ENCODE measurements at places on chromosomes 13 and 19. TPM values are rescaled to one million over a fixed set of nuclear protein-coding genes. Genes with fewer than 3 reads are reported as not detected.

Gene CDX2
- total RNA-seq = 12.5 TPM

Gene LATS2
- total RNA-seq = 18.8 TPM

Gene IGSF23
- total RNA-seq = not detected

DNA sequence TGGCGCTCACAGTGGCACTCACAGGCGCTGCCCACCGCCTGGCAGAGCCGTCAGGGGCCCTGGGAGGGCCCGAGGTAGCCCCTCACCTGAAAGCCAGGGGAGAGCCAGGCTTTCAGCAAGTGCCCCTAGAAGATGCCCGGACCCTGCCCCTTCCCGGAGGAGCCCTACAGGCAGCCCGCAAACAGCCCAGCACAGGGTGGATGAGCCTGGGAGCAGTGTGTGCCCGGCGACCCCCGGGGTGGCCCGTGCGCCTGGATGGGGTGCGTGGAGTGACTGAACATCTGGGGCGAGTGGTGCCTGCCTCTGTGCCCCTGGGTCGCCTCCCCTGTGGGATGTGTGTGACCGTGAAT lies 1.4 kb downstream of the CRLF1 start:
- no peaks in the 10 kb centered on the region for H3K36me3 ChIP-seq
- H3K27ac ChIP-seq = no peak overlapping the region
- peaks cover 19% of the 10 kb centered on the region for H3K4me1 ChIP-seq

DNA sequence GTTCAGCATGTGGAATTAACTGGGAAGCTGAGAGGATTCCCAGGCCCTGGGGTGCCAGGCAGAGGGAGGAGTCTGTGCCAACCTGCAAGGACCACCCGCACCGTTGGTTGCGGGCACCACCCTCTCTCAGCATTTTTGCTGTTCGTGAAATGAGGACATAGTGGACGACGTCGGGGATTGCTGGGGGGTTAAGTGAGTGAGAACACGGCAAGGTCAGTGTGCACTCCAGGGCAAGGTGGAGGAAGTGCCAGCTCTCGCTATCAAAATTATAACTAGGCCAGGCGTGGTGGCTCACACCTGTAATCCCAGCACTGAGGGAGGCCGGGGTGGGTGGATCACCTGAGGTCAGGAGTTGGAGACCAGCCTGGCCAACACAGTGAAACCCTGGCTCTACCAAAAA lies 2.2 kb downstream of the FXYD3 start:
- DNase-seq = no peak
- H3K27ac ChIP-seq = no peak overlapping the region
- no peaks in the 10 kb centered on the region for H3K36me3 ChIP-seq

- no peak for DNase-seq
- H3K27ac ChIP-seq = no peak within 1 kb of the TSS
- H3K27me3 ChIP-seq = peaks cover 13% of the 10 kb centered on the region
- H3K36me3 ChIP-seq = no peaks in the 10 kb centered on the region
- no peaks in the 10 kb centered on the region for H3K4me1 ChIP-seq
- no peak within 1 kb of the TSS for H3K4me3 ChIP-seq
Observed at GRCh38 chr19:7746903-7747884, at the start of gene CD209. Gene CD209 (minus strand): TSS chr19:7747534. CDS start chr19:7747511, 23 bp downstream.

GRCh38 chr19:50628146-50628545 lies 11.5 kb downstream of the SYT3 start:
- H3K27me3 ChIP-seq = no peaks in the 10 kb centered on the region
- no peaks in the 10 kb centered on the region for H3K36me3 ChIP-seq
- no peak overlapping the region for H3K4me3 ChIP-seq
- DNase-seq = no peak
- no peak overlapping the region for H3K27ac ChIP-seq
- no peaks in the 10 kb centered on the region for H3K4me1 ChIP-seq

DNA sequence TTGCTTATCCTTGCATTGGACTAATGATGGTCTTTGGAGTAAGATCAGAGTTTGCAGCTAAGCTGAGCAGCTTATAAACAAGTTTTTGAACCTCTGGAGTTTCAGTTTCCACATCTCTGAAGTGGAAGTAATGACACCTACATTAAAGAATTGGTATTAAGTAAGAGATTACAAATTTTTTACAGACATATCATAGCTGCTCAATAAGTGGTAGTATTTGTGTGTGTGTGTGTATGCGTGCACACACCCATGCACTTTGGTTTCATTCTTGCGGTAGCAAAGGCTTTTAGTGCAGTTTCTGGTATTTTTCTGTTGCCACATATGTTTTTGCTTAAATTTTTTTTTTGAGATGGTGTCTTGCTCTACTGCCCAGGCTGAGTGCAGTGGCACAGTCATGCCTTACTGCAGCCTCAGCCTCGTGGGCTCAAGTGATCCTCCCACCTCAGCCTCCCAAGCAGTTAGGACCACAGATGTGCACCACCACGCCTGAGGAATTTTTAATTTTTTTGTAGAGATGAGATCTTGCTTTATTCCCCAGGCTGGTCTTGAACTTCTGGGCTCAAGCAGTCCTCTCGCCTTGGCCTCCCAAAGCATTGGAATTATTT lies 4.5 kb downstream of the NAA16 start:
- DNase-seq = no peak
- H3K4me1 ChIP-seq = peaks cover 7% of the 10 kb centered on the region
- no peaks in the 10 kb centered on the region for H3K27me3 ChIP-seq
- no peak overlapping the region for H3K27ac ChIP-seq
- no peak overlapping the region for H3K4me3 ChIP-seq

DNA sequence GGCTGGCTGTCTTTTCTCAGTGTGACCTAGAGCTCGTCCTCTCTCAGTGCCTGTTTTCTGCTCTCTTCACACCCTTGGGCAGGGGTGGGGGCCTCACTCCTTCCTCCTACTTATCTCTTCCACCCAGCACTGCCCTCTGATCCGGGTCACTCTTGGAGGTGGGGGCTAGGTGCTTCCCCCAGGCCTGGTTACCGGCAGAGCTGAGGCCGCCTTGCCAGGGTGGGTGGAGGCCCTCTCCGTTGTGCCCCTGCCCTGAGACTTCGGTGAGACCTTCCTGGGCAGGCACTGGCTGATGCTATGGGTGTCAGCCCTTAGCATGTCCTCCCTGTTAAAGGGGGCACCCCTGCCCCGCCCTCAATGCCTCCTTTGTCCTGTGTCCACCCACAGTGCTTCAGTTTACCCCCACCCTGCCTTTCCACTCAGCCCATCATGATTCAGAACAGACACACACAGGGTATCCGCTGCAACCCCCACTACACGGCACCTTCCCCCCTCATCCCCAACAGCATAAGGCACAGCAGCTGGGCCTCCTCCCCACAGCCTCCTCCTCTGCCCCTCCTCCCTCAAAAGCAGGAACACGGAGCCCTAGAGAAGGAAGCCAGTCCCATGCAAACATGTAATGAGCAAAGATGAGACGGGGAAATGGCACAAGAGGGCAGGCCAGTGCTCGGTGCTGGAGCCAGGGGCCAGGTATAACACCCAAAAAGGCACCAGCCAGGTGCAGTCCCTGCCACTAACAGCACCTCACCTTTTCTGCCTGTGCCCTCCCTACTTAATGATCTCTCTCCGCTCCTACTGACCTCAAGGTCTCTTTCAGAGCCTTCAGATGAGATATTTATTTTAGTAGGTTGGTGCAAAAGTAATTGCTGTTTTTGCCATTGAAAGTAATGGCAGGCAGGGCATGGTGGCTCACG lies 9.8 kb downstream of the ZGLP1 start:
- H3K4me3 ChIP-seq = no peak overlapping the region
- H3K36me3 ChIP-seq = no peaks in the 10 kb centered on the region
- H3K4me1 ChIP-seq = peaks cover 6% of the 10 kb centered on the region
- no peak overlapping the region for H3K27ac ChIP-seq

DNA sequence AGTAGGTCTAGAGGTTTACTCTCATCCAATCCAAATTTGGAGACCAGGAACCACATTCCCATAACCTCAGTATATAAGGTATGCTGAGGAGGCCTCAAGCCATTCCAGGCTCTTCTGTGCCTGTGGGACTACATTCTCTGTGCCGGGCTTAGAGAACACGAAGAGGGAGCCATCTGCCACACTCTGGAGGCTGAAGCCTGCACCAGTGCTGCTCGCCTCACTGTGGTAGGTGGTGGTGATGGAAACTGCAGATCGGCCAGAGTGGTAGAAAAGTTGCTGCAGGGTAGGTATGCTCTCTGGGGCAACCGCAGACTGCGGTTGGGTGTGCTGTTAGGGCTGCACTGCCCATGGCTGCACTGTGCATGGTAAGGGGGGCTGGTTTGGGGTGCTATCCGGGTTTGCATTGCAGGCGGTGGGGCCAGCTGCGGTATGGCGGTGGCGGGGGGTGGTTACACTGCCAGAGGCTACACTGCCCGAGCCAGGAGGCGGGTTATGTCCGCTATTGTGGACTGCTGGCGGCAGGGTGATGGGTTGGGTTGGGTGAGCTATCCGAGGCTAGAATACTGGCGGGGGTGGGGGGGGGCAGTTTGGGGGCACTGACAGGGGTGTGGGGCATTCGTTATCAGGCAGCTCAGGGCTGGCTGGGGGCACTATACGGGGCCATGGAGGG lies 145.0 kb downstream of the TNFRSF19 start:
- no peaks in the 10 kb centered on the region for H3K4me1 ChIP-seq
- no peaks in the 10 kb centered on the region for H3K36me3 ChIP-seq
- no peak for DNase-seq
